SHP77 (cell line): ENCODE measurements at places on chromosomes 4 and X.

DNA sequence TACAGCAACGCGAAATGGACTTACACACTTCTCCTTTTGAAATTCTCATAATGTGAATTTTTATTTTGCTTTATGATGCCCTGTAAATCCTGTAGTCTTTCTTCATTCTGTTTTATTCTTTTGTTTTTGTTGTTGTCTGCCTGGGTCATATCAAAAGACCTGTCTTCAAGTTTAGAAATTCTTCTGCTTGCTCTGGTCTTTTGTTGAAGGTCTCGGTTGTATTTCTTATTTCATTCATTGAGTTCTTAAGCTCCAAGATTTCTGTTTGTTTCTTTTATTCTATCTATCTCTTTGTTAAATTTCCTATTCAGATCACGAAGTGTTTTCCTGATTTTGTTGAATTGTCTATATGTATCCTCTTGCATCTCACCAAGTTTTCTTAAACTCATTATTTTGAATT is 78.1 kb downstream of the GPAT3 start:
- DNase-seq, result no peak

DNA sequence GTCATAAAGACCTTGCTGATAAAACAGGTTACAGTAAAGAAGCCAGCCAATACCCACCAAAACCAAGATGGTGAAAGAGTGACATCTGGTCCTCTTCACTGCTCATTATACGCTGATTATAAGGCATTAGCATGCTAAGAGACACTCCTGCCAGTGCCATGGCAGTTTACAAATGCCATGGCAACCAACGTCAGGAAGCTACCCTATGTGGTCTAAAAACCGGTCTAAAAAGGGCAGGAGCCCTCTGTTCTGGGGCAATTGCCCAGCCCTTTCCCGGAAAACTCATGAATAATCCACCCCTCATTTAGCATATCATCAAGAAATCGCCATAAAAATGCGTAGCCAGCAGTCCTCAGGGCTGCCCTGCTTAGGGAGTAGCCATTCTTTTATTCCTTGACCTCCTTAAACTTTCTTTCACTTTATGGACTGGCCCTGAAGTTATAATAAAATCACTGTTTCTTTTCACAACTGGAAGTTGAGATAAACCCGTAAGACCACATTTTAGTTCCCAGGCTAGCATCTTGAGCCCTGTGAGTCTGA is 260.5 kb upstream of the FAT1 start:
- DNase-seq, result no peak

DNA sequence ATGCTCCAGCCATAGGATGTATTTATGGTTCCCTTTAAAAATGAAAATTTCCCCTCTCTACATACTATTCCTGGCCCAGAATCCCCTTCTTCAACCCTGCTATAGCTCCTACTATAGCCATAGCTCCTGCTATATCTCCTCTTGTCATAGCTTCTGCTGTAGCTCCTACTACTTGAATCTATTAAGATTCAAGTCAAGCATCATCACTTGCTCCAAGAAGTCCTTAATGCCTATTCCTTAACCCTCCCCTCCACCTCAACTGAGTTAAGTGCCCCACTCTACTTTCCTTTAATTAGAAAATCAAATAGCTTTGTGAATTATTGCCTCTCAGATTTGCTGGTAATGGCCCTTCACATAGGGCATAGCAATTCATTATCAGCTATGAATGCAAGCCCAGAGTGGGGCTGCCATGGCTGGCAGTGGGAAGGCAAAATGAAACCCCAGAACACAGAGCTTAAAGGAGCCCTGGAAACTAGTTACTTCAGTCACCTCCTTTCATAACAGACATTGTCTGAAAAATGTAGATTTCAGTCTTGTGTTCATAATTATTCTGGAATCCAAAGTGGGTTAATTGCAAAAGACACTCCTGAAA is 15.4 kb downstream of the OCIAD2 start:
- no peak for DNase-seq

- DNase-seq, result no peak
These were observed 1532.4 kb upstream of the TENM3 start for GRCh38 chr4:180710628-180711337.

- no peak for DNase-seq
These were observed 40.1 kb upstream of the KLHL34 start for GRCh38 chrX:21698272-21698671.

DNA sequence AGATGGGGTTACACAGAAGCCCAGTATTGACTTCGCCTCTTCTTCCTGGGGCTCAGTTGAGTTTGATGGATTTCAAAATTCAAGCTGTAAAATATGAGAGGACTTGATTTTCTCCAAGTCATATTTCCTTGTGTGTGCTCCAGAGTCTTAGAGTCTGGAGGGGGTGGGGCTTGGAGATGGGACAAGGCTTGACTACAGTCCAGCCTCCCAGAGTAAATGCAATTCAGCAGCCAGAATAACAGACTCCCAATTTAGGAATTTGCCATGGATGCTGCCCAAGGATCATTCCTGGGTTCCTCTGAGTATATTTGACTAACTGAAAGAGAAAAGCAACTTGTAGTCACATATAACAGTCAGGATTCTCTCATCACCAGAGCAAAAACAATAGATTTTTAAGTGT is 53.7 kb upstream of the RBPJ start:
- DNase-seq, result no peak

DNA sequence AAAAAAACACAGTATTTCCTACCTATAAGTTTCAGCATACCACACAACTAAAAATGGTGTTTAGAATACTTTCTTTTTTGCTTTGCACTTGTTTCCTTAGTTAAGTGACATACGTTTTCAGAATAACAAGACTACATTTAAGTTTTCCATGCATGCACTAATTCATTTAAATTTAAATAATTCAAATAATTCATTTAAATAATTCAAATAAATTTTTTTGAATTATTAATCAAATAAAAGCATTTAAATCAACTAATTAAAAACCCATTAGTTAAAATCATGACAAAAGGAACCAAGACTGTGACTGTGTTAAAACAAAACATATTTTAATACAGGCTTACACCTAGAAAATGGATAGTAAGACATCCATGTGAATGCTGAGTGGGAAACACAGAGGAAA is 12.8 kb downstream of the ANXA5 start:
- no peak for DNase-seq

- peak; percentile 6 for DNase-seq
These were observed 408.2 kb downstream of the SMARCA1 start for GRCh38 chrX:129115104-129115503.

DNA sequence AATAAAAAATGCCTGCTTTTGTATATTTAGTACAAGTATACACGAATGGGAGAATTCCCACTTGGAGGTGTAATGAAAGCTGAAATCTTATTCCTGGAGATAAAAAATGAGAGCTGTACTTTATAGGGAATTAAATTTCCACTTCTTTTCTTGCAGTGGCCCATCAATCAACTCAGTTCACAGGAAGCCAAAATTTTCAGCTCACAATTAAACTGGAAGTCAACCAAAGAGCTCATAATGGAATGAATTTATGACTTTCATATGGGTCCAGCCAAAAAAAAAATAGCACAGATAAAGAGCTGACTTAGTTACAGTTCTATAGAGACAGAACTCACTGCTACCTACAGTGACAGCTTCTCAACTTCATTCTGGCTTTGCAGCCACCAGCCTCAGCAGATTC is 115.2 kb upstream of the TBC1D9 start:
- no peak for DNase-seq

- no peak for DNase-seq
These were observed 172.0 kb downstream of the FSTL5 start for GRCh38 chr4:161991811-161992210.

DNA sequence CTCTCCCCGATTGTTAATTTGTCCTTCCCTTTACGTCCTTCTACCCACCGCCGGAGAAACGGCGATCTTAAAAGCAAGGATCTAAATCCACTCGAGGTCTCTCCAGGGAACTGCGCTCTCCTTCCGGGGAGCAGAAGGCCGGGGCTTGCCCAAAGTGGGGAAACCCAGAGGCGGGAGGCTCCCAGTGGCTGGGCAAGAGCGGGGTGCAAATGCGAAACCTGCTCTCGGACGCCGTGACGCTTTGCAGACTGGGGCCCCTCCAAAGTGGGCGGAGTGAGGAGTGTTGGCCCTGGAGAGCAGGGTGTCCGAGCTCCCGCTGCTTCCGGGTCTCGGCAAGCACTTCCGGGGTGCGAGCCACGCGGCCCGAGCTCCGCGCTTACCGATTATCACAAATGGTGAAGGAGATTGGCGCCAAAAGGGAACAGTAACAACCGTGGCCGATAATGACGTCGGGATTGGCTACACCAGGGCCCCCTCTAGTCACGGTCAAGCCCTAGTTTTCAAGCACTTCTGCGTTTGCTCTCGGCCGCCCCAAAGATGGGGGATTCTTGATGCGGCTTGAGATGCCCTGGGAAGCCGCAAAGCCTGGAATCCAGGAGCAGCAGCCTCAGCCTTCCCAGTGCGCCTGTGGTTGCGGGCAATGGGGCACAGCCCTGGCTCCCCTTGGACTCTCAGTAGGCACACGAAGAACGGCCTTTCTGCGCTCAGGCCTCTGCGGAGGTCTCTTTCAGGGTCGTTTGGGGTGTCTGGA is 29.0 kb downstream of the HAND2 start:
- no peak for DNase-seq

DNA sequence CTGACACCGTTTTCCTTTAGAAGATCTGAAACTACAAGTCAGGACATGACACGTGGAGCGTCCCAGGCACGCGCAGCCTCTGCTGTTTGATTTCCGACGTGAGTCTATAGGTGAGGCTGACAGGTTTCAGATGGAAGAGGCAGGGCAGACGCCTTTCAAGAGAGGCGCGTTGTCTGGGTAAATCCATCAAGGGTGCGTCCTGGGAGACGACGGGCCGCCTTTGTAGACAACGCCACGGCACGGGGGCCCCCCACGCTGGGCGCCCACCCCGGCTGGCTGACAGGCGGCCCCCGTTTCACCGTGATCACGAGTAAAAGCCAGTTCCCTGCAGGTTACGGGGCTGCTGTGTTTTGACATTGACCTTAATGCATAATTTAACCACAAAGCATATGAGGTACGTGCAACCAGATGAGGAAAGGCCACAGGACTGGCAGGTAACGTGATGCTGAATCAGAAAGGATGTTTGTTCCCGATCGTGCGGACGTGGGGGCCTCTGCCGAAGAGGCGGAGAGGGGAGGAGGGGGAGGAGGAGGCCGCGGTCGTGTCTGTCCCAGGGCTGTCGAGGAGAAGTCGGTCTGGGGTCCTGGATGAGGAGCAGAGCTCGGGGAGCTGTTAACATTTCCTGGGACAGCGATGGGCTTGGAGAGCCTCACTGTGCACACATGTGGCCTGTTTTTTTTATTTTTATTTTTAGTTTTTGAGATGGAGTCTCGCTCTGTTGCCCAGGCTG is 51.1 kb upstream of the PPP2R3B start:
- no peak for DNase-seq

GRCh38 chr4:26719954-26720552 is 136.2 kb downstream of the TBC1D19 start:
- no peak for DNase-seq

DNA sequence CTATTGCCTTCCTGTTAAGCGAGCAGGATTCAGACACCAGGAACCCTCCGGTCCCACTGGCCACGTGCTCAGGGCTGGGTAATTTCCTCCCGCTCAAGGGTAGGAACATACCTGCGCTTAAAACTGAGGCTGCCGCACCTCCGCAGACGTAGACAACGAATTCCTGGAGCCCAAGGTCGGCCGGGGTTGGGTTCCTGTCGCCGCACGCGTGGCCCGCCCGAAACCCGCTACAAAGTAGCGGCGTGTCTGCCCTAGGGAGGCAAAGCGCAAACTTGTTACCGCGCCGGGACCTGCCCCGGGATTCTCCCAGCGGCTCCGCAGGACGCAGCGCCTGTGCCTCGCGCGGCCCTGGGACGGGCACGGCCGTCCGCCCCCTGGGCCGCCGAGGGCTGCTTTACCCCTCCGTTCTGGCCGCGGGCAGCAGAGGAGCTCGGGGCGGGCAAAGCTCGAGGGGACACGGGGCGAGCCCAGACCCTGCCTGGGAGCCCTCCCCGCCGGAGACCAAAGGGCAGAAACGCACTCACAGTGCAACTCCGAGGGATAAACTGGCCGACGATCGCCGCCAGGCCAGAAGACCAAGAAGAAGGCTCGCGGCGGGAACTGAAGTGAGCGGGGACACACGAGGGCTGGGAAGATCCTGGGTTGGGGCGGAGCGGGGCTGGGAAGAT is at the start of gene ERVMER34-1:
Gene ERVMER34-1 (minus strand): TSS at position 607 of the 668 bp plus-strand sequence. CDS start 5,905 bp downstream, outside the sequence.
- DNase-seq, result no peak

DNA sequence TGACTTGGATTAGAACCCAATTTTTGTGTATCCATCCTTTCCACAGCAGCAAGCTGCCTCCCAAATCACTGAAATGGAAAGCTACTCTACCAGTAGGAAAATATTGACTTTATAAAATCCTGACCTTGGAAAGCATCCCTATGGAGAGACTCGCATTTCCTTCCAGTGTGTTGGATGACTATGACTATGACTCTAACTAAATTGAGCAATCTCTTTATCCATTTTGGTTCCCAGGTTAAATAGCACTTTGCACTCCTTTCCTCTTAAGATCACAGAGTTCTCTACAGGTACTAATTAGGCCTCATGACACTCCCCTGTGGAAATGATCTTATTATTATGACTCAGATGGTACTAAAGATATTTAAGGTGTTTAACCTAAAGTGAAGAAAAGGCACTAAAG is 431.8 kb downstream of the PPARGC1A start:
- no peak for DNase-seq

GRCh38 chr4:148044089-148044911 is 312.4 kb downstream of the ARHGAP10 start:
- DNase-seq, result no peak

GRCh38 chrX:119755981-119756533 is 2.3 kb upstream of the SOWAHD start:
- DNase-seq, result no peak

- peak; percentile 11 for DNase-seq
These were observed 173.4 kb upstream of the JADE1 start for GRCh38 chr4:128635955-128636560.

- no peak for DNase-seq
These were observed 17.8 kb downstream of the ANXA3 start for GRCh38 chr4:78569306-78569821.

DNA sequence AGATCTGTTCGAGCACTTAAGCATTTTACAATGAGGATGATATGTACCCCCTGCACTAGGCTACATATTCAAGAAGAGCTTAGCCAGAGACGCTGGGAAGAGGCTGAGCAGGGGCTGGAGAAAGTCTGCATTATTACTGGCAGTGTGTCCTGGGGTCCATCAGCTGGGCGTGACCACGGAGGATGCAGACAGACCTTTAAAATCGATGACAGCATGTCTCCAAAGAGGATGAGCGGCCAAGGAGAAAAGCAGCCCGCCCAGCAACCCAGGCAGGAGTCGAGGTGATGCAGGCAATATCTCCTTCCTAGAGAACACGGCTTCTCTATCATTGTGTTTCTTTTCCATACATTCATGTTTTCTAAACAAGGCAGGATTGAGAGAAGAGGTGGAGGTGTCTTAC is 300.7 kb downstream of the USP46 start:
- no peak for DNase-seq

DNA sequence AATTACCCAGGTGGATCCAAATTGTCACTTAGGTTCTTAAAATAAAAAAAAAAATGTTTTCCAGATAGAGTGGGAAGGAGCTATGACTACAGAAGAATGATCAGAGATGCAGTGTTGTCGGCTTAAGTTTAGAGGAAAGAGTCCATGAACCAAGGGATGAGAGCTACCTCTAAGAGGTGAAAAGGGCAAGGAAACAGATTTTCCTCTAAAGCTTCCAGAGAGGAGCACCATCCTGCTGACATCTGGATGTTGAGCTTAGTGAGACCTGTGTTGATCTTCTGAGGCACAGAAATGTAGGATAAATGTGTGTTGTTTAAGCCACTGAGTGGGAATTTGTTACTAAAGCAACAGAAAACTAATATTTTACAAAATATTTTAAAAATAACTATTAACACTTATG is 498.7 kb downstream of the SPOCK3 start:
- DNase-seq, result no peak
